ENCODE measurements at places on chromosomes 12 and 14.

- peak; percentile 92 for DNase-seq
Observed at GRCh38 chr12:64625243-64626077, 15.2 kb downstream of the RASSF3 start.

DNA sequence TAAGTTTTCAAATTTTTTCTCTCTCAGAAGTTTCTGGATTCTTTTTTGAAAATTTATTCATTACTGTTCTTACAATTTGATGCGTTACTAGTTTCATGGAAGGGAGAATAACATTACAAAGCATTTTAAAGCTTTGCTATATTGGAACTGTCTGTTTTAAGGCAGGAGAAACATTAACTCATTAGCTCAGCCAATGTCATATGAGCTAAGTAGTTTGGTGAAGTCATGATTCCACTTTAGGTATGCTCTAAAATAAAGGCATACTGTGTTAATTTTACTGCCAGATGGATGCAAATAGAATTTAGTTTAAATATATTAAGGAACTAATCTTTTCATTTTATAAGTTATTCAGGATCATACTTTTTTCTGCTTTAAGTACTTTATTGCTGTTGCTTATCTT, 46.0 kb downstream of the ARID2 start:
- DNase-seq, result no peak

DNA sequence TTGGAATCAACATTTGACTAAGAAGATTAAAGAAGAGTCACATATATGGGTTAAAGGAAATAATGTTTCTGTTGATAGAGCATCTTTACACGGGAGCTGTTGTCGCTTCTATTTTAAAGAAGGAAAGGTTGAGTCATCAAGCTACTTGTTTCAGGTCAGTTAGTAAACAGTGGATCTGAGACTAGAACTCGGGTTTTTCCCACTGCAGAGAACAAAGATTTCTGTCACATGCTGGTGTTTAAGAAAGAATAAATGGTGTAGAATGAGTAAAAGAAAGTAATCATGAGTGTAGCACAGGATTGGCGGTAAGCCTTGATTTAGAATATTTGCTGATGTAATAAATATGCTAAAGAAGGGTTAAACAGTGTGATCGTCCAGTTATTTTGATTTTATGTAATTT, 455.5 kb downstream of the AEBP2 start:
- no peak for DNase-seq

DNA sequence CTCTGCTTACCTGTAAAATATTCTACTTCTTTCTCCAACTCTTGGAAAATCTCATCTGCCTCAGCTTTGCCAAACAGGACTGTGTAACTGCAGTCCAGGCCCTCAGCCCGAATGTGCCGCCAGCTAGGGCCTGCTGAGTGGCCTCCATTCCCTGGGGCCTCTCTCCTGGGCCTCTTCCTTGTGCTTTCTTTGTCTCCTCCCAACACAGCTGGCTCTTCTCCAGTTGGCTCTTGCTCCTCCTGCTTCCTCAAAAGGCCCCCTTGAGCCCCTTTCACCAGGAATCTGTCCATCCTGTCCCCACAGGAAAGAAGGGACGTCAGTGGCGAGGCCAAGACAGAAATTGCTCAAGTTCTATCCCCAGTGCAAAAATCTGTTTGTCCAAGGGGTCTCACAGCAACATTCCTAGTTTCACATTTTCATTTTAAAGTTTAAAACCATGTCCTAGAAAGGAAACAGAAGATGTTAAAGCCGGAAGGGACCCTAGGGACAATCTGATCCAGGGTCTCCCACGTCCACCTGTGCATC, 713 bp downstream of the ALKBH2 start:
- peak; percentile 13 for DNase-seq

DNA sequence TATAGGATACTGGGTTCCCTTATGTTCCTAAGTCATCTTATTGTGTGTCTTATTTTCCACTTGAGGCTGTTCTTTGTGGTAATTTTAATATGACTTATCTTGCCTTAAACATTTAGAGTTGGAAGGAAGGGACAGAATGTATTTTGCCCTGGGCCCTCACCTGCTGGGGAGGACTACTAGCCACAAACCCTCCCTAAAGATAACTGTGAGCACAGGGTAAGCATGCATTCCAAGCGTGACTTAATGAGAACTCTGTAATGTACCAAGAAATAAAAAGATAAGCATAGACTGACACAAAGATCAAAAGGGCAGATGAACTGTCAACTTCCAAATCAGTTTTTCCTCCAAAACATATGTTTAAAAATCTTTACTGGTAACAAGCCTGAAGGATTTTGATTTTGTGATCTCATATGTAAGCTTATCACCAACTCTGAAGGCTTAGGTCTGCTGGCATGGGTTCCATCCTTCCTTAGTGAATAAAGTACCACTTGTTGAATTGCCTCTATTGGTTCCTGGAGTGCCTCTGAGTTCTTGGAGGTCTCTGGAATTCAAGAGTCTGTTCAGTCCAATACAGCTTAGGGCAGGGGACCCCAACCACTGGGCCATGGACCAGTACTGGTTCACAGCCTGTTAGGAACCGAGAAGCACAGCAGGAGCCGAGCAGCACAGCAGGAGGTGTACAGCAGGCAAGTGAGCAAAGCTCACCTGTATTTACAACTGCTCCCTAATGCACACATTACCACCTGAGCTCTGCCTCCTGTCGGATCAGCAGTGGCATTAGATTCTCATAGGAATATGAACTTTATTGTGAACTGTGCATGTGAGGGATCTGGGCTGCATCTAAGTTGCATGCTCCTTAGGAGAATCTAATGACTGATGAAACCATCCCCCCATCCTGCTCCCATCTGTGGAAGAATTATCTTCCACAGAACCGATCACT, 29.8 kb upstream of the NFYB start:
- DNase-seq, result no peak

DNA sequence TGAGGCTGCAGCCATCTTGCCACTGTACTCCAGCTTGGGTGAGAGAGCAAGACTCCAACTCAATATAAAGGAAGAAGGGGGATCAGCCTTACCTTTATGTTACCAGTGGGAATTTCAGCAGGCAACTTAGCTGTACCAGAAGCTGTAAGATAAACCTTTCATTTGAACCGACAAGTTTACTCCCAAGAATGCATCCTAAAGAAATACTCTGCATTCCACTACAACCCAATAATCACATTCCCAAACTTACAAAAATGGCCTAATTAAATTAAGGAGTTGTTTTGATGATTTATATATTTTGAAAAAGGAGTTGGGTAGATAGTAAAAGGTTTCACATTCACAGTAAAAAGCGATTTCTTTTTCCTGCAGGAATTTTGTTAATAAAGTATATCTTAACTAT, 241.4 kb downstream of the TTC8 start:
- no peak for DNase-seq

- DNase-seq, result no peak
Observed at GRCh38 chr14:101634202-101634849, 73.0 kb downstream of the DIO3 start.

- DNase-seq, result peak; percentile 23
Observed at GRCh38 chr14:29810682-29811081, 117.0 kb downstream of the PRKD1 start.

- DNase-seq, result peak; percentile 30
Observed at GRCh38 chr14:90871605-90872233, 55.5 kb upstream of the TTC7B start.
